ENCODE measurements at places on chromosomes 1 and 21.

- H3K4me1 ChIP-seq = no peaks in the 10 kb centered on the region
- H3K36me3 ChIP-seq = no peaks in the 10 kb centered on the region
- H3K4me3 ChIP-seq = no peak overlapping the region
- no peak overlapping the region for H3K27ac ChIP-seq
- peaks cover 9% of the 10 kb centered on the region for H3K27me3 ChIP-seq
Measured at GRCh38 chr1:212542761-212543187, 65.8 kb upstream of the ATF3 start.

- DNase-seq = no peak
- no peak overlapping the region for H3K4me3 ChIP-seq
- no peak overlapping the region for H3K27ac ChIP-seq
- H3K4me1 ChIP-seq = no peaks in the 10 kb centered on the region
- H3K36me3 ChIP-seq = no peaks in the 10 kb centered on the region
- H3K27me3 ChIP-seq = no peaks in the 10 kb centered on the region
Measured at GRCh38 chr1:212503714-212504113, 71.0 kb downstream of the NENF start.

DNA sequence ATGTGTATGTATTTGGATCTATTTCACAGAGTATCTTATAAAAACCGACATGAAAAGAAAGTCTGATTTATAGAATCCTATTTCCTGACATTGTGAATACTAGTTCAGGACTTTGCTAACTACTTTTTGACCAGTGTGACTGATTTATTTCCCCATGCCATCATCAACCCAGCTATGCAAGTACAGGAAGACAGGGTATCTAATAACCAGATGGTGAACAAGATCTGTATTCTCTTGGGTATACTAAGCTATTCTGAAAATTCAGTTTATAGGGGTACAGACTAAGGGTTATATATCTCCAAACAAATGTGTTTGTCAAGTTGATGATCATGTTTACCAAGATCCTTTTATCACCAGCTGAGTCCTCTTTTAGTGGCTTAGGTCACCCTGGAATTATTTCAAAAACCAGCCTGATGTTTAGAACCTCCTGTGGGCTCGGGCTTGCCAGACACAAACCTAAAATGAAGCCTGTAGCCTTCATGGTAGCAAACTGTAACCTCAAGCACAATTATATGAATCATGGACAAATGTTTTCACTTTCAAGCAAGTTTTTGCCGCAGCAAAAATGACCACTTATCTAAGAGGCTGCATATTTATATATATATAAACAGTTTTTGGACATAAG is 185.1 kb downstream of the FGGY start:
- H3K4me3 ChIP-seq = no peak overlapping the region
- no peaks in the 10 kb centered on the region for H3K4me1 ChIP-seq
- DNase-seq = no peak
- H3K36me3 ChIP-seq = no peaks in the 10 kb centered on the region
- H3K27ac ChIP-seq = no peak overlapping the region
- H3K27me3 ChIP-seq = no peaks in the 10 kb centered on the region

DNA sequence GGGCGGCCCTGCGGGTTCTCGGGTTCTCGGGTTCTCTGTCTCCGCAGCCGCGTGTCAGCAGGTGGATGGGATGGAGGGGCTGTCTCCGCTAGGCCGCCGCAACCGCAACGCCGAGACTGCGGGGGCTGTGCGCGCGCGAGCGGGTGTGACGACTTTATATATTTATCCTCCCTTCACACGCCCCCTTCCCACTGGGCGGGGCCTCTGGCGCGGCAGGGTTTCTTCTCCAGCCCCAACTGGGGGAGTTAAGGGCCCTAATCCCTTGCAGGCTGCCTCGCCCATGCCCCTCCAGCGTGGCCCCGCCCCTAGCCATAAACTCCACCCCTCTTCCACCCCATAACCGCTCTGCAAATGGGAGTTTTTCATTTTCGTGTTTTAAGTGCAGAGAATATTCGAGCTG is 3.4 kb downstream of the IGSF21 start:
- H3K36me3 ChIP-seq = no peaks in the 10 kb centered on the region
- DNase-seq = no peak
- no peak overlapping the region for H3K27ac ChIP-seq
- no peak overlapping the region for H3K4me3 ChIP-seq

- H3K4me3 ChIP-seq = no peak overlapping the region
- peaks cover under 1% of the 10 kb centered on the region for H3K4me1 ChIP-seq
- H3K27me3 ChIP-seq = no peaks in the 10 kb centered on the region
Measured at GRCh38 chr1:57300186-57300585, 123.7 kb downstream of the DAB1 start.

DNA sequence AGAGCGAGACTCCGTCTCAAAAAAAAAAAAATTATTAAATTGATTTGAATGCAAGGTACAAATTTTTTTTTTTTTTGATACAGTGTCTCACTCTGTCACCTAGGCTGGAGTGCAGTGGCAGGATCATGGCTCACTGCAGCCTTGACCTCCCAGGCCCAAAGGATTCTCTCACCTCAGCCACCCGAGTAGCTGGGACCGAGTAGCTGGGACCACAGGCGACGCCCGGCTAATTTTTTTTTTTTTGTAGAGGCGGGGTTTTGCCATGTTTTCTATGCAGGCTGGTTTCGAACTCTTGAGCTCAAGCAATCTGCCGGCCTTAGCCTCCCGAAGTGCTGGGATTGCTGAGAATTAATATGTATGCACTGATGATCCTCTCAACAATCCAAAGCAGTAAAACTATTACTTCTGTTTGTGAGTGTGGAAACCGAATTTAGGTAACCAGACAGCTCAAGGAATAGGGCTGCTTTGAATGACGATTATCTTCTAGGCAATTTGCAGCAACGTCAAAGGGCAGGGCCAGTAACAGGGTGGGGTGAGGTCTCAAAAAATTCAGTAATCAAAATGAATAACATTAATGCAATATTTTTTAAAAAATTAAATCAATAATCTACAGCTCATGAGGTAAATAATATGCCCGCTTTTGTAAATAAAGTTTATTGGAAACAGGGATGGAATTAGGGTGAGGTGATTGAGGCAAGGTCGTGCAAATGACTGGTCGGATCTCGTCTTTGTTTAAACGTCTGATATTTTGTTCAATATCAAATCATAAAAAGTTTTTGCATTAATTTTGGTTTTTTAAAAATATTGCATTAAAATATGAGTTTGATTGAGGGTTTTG is 1.2 kb downstream of the CLSPN start:
- peak overlapping the region; percentile 68 for H3K27ac ChIP-seq
- no peak for DNase-seq
- H3K27me3 ChIP-seq = no peaks in the 10 kb centered on the region
- H3K4me1 ChIP-seq = peaks cover 13% of the 10 kb centered on the region
- peak overlapping the region; percentile 85 for H3K4me3 ChIP-seq
- no peaks in the 10 kb centered on the region for H3K36me3 ChIP-seq

DNA sequence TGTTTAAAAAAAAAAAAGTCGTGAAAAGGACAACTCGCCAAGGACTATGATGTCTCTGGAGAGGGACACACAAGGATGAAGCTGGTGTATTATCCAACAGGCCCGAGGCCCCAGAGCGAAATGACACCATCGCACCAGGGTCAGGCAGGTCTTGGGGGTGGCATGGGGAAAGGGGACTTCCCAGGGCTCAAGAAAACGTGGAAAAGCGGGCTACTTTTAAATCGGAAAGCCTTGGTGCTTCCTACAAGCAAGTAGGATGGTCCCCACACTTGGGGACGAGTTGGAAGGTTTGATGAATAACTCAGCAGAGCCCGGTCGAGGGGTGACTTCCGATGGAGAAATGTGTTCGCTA is 505 bp upstream of the GNPAT start:
- DNase-seq = no peak
- peaks cover 31% of the 10 kb centered on the region for H3K4me1 ChIP-seq
- no peaks in the 10 kb centered on the region for H3K27me3 ChIP-seq
- H3K4me3 ChIP-seq = peak overlapping the region; percentile 93
- peaks cover 30% of the 10 kb centered on the region for H3K36me3 ChIP-seq
